Activated T-cell treated with anti-CD3 and anti-CD28 coated beads for 24 hours (primary cell): ENCODE measurements at places on chromosomes 13 and 19.

DNA sequence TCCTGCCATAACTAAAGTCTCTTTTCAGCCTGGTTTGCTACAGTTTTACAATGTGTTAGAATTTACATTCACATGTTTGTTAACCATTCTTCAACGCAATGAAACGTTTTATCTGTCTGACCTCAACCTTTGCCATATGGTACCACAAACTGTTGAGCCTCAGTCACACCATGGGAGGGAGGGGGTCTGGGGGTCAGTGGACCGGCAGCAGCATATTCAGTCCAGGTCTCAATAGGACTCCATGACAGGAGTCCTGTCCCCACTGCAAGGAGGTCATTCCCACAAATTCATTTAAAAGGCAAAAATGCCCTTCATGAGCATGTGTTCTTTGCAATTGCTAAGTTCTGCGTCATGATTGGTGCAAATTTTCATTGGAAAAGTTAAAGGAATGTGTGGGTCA, 66.6 kb upstream of the OLFM4 start:
- DNase-seq: no peak

- DNase-seq: no peak
These were observed 53.0 kb downstream of the GGACT start for GRCh38 chr13:100535426-100536135.

DNA sequence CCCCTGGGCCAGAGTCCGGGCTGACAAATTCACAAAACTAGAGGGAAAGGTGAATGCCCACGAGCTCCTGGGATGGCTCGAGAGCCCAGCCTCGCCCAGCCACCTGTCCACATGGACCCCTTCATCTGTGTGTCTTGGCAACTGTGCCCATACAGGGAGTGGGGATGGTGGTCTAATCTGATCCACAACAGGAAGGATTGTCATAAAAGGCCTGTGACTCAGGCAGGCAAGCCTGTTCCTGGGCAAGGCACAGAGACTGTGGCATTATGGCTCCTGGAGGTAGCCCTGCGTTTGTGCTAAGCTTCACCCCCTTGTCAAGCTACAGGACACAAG, 20.0 kb downstream of the CAPS start:
- no peak for DNase-seq

DNA sequence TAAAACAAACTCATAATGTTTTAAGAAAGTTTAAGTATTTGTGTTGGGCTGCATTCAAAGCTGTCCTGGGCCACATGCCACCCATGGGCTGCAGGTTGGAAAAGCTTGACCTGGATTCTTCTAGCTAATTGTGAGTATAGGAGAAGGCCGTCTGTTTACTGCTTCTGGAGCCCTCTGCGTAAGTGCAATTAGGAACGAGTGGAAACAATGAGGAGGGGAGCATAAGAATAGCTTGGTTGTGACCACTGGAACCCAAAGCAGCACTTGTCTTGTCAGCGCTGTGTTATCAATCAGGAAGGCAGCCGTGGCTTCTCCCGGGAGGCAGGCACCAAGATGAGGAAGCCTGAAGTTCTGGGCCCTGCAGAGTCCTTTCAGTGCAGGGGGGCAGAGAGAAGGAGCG, 110.4 kb upstream of the MBNL2 start:
- no peak for DNase-seq

- peak; percentile 39 for DNase-seq
These were observed 288.7 kb downstream of the FOXO1 start for GRCh38 chr13:40377783-40378182.

- DNase-seq: no peak
These were observed 73.7 kb downstream of the SGCG start for GRCh38 chr13:23254506-23254905.

DNA sequence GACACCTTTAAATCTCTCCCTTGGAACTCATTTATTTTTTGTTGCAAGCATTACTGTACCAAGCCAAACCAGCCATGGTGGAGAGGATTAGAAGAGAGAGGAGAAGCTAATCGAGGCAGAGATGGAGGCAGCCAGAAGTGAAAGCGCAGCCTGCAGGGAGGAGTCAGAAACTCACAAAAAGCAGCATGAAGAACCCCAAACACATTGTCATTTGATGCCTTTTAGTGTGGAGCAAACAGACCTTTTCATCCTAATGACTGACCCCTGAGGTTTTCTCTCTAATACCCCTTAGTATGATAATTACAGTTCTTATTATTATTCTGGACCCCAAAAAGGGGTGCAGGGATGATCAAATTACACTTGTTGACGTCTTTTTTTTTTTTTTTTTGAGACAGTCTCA, 62.5 kb downstream of the TNFRSF19 start:
- DNase-seq: no peak

DNA sequence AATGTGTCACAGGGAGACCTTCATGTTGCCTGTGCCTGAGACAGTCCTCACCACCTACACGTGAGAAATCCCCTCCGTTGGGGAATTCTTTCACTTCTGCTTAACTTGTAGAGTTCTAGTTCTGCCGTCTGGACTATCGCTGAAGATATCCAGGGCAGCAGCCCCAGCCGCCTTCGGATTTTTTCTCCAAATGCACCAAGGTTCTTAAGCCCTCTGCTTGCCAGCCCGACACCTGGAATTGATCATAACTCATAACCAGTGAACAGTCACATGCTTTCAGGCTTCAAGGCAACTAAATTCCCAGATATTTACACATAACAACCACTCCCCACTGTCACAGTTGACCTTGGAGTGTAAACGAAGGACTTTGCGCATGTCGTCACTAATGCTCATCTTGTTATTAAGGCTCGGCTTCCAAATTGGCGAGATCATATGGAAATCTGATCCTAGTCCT, 114.4 kb downstream of the RAB20 start:
- DNase-seq: no peak

- DNase-seq: no peak
These were observed 13.6 kb downstream of the POLR2E start for GRCh38 chr19:1081301-1082164.

DNA sequence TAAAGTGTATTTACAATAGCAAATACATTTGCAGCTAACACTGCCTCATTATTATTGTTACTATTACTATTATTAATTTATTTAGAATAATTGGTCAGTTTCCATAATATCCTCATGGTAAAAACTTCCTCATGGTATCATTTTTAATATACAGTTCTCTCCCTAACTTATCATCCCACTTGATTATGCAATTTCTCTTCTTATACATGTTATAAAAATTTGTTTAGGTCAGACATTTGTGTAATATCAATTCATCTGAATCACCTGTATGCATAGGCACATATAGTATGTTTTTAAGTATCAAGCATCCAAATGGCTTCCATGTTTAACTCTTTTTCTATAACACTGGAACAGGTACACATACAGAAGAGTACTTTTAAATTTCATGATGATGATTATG, 210.8 kb upstream of the STARD13 start:
- no peak for DNase-seq

GRCh38 chr19:51256155-51256625, 5.3 kb downstream of the SIGLECL1 start:
- DNase-seq: no peak

DNA sequence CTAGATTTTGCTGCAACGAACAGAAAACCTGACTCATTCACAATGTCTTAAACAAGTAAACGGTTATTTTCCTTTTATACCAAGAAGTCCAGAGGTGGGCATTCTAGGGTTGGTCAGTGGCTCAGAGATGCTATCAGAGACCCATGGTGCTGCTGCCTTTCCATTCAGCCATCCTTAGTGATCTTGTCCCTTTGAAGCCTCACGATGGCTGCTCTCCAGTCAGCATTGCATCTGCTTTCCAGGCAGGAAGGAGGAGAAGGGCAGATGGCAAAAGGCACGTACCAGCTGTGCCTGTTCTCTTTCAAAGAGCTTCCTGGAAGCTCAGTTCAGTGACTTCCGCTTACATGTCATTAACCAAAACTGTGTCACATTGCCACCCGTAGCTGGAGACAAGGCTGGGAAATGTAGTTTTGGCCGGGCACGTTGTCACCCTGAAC, 30.1 kb downstream of the WDFY2 start:
- peak; percentile 28 for DNase-seq

DNA sequence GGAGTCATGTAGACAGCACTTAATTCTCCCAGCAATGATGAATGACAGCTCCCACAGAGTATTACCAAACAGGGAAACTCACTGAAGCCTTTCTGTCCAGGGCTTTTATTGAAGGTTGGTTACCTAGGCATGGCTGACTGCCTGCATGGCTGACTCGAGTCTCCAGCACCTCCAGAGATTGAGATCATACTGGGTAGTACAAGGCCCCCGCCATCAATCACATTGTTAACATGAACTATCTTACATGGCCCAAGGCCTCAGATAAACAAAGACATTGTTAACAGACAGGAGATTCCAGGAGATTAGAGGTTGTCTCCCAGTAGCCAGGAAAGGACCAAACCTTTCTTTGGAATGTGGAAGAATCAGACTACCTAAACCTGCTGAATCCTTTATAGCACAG, 128.3 kb upstream of the LSM14A start:
- no peak for DNase-seq

DNA sequence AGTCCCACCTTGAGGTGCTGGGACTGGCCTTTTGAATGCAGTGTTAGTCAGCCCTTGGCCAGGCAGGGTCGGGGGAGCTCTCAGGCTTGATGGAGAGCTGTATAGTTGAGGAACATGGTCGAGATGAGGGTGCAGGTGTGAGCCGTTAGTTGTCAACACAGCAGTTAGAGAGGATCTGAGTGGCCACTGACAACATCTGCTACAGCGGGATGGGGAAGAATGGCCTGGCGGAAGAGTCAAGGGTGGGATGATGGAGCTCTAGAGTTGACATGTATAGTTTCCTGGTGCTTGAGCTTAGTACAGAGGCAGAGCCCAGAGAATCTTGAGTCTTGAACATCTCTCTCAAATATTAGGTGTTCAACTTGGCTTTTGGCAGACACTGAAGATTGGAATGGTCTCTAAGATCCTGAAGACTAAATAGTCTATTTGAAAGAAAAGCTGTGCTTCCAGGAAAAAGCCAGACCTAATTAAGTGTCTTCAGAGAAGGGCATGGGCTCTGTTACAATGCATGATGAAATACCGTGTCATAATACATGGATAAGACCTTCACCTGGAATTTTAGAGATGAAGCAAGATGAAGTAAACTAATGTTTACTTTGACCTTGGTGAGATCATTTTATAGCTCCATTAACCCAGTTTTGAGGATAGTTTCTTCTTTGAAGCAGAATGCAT, 9.7 kb downstream of the PCCA start:
- no peak for DNase-seq

DNA sequence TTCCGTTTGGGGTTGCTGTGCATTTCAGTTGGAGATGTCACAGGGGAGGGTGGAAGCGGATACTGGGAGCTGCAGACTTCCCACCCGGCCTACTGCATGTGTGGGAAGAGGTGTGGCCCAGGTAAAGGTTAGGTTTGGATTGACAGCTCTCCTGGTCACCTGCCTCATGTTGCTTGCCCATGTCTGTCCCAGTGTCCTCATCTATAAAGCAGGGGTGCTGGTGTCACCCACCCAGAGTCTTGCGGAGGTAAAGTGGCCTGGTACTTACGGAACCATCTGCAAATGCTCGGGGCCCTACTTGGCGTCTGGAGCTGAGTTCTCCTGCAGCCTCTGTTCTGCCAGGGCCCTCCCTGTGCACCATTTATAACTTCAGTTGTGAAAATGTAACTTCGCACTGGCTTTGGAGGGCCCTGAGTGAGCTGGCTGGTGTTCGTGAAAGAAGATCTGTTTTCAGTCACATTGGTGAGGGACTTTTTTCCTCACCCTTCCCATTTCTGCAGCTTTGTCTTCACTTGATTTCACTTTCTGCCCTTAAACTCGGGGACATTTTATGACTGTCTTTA, 65.1 kb upstream of the TEX29 start:
- DNase-seq: no peak

GRCh38 chr13:113596321-113597200, 12.0 kb downstream of the TFDP1 start:
- no peak for DNase-seq

DNA sequence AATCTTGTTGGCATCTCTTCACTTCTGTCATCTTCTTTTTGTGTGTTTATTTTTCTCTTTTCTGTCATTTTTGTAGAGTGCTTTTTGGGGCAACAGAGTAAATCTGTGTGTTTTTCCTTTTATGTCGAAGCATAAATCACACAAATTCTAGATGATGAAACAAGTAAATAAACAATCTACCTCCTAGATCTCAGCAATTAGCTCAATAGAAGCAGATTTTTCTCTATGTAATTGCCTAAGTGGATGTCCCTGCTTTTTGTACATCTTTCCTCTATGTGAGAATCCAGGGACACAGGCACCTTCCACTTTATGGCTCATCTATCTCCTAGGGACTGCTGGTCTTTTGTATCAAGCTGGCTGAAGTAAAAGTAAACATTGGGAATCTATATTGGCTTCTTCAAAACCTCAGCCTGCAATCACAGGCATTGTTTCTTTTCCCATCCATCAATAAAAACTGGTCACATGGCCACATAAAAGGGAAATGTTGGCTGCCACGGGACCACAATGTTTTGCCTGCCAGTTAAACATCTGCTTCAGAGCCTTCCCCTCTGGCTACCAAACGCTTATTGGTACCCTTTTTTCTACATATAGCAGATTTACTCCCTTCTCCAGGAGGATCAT, 323.8 kb downstream of the LMO7 start:
- DNase-seq: no peak

DNA sequence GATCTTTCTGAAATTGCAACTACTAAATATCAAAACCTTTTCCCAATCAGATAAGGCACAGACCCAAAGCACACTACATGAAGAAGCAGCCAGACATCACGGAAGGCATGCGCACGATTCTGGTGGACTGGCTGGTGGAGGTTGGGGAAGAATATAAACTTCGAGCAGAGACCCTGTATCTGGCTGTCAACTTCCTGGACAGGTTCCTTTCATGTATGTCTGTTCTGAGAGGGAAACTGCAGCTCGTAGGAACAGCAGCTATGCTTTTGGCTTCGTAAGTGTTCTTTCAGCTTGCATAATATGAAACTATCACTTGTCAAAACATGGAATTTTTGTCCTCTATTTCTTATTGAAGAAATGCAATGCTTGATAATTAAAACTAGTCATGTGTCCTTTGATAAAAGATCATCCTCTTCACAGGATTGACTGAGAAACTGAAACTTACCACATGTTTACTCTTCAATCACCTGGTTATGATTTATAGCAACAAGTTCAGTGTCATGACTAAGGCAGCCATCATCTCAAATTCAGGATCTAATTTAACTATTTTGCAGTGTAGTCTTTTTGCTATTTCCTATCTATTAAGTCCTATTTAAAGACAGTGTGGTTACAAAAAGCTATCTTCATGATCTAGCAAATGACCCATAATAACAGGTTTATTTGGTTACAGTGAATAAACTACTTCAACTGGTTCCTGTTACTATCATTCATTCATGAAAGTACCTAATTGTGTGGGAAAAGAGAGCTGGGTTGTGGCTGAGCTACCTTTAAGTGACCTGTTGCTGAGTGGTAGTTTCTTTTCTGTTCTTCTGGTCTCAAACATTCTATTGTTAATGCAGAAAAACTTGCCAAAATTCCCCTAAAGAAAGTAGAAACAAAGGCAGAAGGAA, 6.5 kb downstream of the CCNA1 start:
- DNase-seq: no peak

DNA sequence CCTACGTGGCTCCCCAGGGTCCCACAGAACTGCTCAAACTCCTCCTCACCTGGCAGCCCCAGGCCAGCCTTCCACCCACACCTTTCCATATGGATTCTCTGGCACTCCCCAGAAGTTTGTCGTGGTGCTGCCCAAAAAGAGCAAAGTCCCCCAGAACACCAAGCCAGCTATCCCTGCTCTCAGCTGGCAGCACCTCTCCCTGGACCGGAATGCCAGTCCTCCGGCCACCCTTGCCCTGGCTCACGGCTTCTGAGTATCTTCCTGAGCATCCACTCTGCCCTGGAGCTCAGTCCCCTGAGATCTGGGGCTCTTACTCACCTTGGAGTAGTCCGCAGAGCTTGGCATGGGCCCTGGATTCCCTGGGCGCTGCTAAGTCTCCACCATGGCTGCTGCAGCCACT, 166.5 kb upstream of the ZNF507 start:
- DNase-seq: no peak

GRCh38 chr19:37999309-38000213, 92.6 kb downstream of the SIPA1L3 start:
- no peak for DNase-seq
